ENCODE measurements at places on chromosomes 1 and 21.

DNA sequence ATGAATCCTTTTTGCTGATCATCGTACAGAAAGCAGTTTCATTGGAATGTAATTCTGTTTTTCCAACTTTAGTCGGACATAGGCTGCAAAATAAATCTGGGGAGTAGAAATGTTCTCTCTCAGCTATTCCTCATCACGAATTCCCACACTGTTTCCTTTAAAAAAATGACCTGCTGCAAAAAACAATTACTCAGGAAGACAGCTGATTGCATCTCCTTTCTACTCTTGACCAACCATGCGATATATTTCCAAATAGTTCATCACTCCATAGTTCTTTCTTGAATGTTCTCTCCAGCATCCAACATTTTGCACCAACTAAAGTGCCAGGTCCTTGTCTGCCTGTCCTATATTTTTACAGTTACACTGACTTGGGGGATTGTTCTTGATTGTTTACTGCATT is 96.4 kb downstream of the S1PR1 start:
- DNase-seq, result no peak

DNA sequence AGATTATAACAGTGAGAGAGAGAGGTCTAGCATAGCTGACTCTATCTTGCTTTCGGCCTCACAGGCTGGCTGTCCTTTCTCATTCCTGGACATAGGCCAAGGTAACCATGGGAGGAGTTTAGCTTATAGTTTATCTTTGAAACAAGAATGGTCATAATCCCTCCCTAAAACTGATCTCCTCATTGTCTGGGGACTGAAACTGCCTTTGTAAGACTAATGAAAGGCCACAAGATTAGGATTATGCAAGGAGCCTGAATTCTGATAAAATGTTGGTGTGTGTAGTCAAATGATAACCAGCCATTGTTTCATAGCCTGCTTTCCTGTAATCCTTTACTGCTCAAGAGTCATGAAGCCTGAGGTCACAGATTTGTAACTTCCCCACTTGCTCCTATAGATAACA is 131.9 kb upstream of the LYPLAL1 start:
- DNase-seq, result no peak

- no peak for DNase-seq
Measured at GRCh38 chr21:45523411-45524101, 18.7 kb downstream of the SLC19A1 start.

DNA sequence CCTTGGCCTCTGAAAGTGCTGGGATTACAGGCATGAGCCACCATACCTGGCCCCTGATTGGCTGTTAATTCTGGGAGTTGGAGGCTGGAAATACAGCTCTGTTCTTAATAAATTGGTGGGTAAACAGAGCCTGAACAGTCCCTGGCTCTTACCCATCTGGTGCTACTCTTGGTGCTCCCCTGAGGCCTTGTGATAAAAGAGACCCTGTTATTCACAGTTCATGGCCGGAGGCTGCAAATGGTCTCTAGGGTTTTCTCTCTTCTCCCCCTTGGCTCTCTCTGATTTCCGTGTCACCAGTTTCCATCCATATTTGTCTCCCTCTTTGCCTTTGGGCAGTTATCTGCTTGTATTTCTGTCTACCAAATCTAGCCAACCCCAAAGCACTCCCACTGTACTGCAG is 17.2 kb downstream of the NFASC start:
- no peak for DNase-seq

DNA sequence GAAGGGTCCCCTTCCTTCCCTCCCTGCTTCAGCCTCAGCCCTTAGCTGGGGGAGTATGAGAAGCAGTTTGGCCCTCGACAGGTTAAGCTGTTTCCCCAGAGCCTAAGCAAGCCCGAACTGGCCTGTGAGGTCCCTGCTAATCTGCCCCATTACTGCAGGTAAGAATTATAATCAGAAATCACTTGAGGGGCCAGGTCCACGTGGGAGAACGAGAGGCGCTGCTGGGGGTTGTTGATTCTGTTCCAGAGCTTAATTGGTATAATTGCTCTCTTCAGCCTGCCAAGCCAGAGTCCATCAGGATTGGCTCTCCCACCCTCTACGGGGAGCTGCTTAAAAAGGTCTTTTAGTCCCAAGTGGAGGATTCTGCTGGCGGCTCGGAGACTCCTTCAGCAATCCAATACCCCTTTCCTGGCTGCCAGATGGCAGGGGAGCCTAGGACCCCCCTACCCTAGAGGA is 70.8 kb downstream of the UBE2T start:
- DNase-seq, result no peak

- DNase-seq, result no peak
Measured at GRCh38 chr21:40567501-40567900, 279.5 kb downstream of the DSCAM start.

- no peak for DNase-seq
Measured at GRCh38 chr1:22806584-22806983, 95.9 kb downstream of the EPHB2 start.

- DNase-seq, result no peak
Measured at GRCh38 chr1:170126696-170127095, 19.1 kb upstream of the NTMT2 start.

GRCh38 chr1:89721351-89721750 is 88.4 kb downstream of the LRRC8C start:
- DNase-seq, result no peak

GRCh38 chr1:37480581-37481288 is 6.4 kb downstream of the ZC3H12A start:
- no peak for DNase-seq

- DNase-seq, result no peak
Measured at GRCh38 chr1:174408146-174408545, 39.6 kb upstream of the GPR52 start.

GRCh38 chr1:159938211-159938852 is 7.1 kb downstream of the IGSF9 start:
- DNase-seq, result no peak

DNA sequence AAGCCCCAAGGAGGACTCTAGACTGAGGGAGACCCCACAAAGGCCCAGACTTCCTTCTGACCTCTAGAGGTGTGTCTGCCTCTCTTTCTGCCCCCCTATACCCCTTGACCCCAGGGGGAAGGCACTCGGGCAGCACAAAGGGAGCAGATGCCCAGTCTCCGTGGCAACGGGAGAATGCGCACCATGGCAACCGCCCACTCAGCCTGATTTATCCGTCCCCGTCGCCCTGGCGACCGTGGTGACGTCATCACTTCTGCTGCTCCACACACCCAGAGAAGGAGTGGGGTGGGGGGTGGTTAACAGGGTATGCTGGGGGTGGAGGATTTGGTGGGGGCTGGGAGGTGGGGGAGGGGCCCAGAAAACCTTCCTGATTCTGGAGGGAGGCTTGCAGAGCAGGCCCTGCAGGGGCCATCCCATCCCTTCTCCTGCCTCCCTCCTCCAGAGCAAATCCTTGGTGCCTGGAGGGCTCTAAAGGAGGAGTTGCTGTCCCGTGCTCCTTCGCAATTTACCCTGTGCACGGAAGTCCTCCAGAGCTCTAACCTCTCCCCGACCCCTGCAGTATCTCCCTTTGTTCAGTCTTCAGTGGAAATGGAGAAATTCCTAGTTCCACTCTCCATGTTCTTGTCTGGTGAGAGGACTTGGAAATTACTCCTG is 6.3 kb downstream of the CELF3 start:
- no peak for DNase-seq

DNA sequence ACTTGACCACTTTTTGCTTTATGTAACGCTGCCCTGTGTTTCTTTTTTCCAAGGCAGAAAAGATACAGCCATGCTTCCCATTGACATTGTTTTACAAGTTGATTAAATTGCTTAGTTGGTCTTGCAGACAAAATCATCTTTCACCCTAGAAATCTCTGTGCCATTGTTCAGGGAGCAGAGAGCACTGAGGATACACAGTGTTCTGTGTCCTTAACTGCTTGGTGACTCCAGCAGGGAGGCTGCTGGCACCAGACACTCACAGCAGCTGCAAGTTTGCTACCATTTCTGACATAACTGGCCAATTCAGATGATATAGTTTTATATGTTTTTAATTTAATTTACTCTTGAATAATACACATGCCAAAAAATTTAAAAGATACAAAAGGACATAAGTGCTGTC is 118.7 kb downstream of the RGS2 start:
- DNase-seq, result no peak

DNA sequence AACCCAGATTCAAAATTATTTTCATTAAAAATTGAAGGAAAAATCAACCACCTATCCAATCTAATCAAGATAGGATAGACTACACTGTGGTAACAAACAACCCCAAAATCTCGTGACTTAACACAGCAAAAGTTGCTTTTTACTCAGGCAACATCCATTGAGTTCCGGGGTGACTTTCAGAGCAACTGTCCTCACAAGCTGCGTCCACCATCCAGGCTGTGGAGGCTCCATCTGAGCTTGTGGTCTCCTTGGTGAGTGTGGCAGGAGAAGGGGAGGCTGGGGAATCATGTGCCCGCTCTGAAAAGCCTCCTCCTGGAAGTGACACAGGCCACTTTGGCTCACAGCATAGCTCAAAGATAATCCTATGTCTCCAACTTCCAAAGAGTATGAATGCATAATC is 52.4 kb downstream of the CD2 start:
- no peak for DNase-seq

DNA sequence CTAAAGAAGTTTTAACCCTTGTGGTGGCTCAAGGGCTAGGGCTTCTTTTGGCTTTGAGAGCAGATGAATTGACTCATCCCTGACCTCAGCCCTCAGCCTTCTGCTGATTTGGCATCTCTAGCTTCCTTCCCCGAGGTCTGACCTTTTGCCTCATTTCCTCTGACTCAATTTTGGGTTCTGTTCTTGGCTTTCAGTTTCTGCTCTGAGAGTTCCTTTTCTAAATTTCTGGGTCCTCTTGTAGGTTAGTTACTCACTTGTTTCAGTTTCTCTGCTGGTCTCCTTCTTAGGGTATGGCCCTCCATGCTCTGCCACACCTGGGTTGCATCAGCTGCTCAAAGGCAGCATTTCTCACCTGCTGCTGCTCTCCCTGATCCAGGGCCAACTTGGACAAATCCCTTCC is 19.4 kb downstream of the PDE4B start:
- DNase-seq, result no peak

DNA sequence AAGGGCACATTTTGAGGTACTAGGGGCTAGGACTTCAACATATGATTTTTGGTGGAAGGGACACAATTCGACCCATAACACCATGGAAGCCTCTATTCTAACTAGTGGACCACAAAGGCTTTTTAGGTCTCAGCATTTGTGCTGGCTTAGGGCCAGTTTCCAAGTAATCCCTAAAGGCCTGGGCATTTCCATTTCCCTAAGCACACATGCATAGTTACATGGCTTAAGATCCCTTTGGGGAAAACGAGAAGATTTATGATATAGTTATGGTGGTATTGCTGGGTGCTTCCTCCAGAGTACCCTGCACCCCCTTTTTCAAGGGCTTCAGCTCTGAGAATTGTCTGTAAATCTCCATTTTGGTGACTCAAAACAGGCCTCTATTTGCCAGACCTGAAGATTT is 28.2 kb upstream of the TMEM54 start:
- no peak for DNase-seq

- no peak for DNase-seq
Measured at GRCh38 chr1:89873770-89874169, 52.9 kb downstream of the LRRC8D start.

DNA sequence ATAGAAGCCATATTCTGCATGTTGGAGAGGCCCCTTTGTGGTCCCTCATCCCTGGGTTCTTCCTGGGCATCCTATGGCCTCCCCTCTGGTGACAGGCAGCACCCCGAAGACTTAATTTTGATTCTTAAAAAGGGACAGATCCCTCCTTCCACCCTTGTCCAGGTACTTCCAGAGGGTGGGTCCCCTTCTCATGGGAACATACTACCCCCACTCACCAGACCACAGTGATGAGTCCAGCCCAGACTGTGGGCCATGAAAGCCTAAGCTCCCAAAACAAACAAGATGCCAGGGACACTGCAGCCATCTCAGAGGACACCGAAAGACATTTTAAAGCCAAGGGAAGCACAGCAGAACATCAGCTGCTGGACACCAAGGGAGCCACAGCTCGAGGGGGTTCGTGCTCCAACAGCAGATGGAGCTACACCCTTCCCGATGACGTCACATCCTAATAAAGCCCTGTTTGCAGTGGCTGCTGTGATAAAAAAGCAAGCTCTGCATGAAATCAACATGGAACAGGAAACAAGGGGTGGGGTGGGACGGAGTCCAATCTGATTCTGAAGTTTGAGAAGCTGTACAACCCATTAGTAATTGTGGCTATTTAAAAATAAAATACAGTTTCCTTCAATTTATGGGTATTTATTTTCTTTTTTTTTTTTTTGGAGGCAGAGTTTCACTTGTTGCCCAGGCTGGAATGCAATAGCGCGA is 32.4 kb downstream of the GNB1 start:
- no peak for DNase-seq

DNA sequence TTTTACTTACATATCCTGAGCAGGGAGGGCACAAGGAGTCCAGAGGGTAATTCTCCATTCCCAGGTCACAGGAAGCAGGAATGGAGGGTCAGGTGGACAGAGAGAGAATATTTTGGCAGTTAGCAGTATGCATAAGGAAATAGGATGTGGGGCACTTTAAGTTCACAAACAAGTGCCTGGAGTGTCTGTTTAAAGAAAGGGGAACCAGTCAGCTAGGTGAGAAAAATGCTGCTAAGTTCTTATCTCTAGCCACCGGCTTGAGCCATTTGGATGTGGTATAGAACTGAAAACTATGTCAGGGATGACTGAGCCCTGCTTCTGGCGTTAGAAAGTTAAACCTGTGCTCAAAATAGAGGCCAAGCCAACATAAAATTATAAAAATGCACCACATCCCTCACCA is 739.7 kb upstream of the NCAM2 start:
- DNase-seq, result no peak

- DNase-seq, result no peak
Measured at GRCh38 chr1:153542956-153543711, 2.4 kb upstream of the S100A5 start.

GRCh38 chr1:63882048-63882704 is 108.4 kb downstream of the ROR1 start:
- DNase-seq, result no peak

- DNase-seq, result no peak
Measured at GRCh38 chr1:240765732-240766363, 153.9 kb upstream of the GREM2 start.

- no peak for DNase-seq
Measured at GRCh38 chr1:238647877-238648276, 738.5 kb upstream of the CHRM3 start.

GRCh38 chr1:90768098-90768497 is 51.0 kb upstream of the BARHL2 start:
- no peak for DNase-seq

DNA sequence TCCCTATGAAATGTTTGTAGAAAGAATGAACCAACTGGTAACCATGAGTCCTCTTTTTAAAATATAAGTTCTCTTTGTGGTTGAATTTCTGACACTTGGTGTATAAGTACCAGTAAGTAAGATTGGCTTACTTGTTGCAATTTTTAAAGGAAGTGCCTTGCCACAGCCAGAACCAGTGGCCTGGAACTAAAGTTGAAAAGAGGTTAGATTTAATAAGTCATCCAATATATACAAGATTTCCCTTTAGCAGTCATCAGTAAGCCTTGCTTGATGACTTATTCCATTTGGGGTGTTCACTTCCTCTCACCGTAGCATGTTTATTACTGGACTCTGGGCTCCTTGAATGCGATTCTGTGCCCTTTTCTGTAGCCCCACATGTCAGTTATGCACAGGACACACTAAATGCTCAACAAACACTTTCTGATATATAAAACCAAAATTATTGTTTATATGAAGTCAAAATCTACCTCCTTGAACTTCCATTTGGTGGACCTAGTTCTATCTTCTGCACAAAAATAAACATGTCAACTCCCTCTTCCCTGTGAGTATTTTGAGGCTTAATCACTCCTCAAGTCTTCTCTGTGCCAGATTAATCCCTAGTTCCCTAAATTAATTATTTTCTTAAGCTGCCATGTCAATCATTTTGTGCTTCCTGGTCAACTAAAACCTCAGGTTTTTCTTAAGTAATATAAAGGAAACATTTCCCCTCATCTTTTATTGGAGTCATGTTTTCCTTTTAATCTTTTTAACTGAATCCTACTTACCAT is 218.1 kb downstream of the ST6GALNAC3 start:
- DNase-seq, result no peak
